Pulmonary artery endothelial cell (primary cell): ENCODE measurements at places on chromosomes 12 and 14. TPM values are rescaled to one million over a fixed set of nuclear protein-coding genes. Genes with fewer than 3 reads are reported as not detected.
A peak's percentile ranks its signal among the peaks of the same experiment; 100 is the strongest.

TXNDC16 gene
- 3.2 and 3.4 TPM in 2 replicates for total RNA-seq

DNA sequence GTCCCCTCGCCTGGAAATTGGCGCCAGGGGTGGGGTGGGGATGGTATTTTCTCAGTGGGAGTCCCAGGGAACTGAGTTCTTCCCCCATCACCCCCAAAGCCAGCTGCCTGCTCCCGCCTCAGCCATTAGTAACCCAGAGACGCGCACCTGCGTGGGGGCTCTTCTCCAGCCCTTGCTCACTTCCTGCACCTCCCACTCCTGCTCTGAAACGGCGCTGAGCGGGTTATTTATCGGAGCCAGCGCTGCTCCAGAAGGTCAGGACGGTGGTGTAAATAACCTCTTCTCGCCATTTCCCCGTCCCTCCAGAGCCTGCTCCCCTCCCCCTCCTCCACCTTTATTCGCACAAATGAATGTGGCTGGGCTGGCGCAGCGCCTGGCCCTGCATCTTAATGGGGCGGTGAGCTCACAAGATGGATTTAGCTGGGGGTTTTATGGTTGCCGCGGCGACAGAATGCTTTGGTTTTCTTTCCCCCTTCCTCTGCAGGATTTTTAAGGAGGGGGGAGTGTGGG, 12.2 kb downstream of the GPR84 start:
- no peak for DNase-seq

COCH gene
- 0.18 and 0.66 TPM in 2 replicates for total RNA-seq

DNA sequence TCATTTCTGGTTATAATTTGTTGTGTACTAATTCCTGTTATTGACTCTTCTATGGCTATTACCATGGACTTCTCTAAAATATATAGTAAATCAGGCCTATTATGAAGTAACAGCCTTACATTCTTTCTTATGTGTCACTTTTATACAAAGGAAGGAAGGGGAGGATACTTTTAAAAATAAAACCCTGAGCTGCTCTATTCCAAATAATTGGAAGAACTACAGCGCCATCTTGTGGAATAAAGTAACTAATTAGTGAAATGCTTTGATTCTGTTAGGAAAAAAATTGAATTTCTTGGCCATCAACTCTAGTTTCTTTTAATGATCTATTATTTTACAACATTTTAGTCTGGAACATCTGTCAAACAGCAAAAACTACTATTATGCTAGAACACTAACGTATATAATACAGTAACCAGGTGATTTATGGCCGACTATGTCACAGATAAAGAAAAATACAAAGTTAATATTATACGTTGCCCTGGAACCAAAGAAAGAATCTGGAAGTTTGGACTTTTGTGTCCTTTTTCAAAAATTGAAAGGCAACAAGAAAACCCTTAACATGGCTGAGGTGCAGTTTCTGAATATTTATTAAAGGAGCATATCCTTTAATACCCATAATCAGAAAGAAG, 55.0 kb upstream of the NELL2 start:
- DNase-seq: peak; percentile 24

- DNase-seq: no peak
These were observed 43.9 kb downstream of the TTC9 start for GRCh38 chr14:70685474-70686197.

DNA sequence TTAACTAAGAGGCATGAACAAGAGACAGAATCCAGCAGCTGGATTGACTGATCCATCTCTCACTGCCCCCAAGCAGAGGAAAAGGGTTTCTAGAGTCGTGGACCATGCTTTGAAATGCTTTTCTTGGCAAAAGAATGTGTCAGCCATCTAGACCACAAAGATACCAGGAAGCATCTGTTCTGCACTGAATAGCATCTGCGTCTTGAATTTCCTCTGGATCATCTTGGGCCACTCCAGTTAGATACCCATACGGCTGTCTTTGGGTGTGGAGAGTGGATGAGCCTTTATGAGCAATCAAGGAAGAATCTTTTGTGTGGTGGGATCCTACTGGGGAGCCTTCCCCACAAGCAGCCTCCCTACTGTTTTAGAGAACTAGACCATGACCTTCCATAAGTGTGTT, 16.0 kb upstream of the RFX4 start:
- DNase-seq: no peak

GRCh38 chr12:119259484-119259883, 75.0 kb upstream of the CCDC60 start:
- DNase-seq: no peak

- no peak for DNase-seq
These were observed 63.9 kb upstream of the MAP1LC3B2 start for GRCh38 chr12:116495260-116495659.

GRCh38 chr14:91061056-91061887, 831 bp upstream of the RPS6KA5 start:
- no peak for DNase-seq

DNA sequence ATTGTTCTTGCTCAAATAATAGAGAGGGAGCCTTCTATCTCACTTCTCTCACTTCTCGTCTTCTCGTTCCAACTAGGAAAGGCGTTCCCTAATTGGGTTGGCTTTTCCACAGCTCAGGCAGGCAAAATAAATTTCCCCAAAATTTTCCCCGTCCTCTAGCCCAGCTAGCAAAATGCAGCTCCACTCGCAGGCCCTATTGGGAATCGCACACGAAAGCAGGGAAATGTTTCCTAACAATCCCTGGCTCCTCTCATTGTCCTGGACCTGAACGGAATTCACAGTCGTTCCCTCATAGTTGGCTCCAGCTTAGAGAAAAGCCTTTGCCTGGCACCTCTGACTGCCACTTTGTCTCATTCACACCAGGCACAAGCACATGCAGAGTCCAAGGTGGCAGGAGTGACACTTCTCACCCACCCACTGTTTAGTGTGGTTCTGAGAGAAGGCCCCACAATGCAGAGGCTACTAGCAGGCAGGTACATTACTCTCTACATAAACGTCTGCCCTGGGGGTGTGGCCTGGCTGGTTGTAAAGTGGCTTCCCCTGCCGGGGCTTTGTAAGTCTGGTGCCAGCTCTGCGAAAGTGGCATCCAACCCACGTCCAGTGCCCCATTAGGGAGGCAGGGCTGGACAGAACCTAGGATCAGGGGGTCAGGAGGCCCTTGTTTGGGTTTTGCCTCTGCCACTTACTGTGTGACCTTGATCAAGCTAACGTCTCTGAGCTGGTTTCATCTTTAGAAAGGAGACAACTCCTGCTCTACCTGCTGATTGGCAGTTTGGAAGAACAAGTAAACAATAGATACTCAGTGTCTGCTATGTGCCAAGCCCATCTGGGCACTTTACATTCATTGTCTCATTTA, 4.2 kb downstream of the SERPINA10 start:
- no peak for DNase-seq

PROX2 gene
- total RNA-seq: not detected in 2 replicates

E2F7 gene
- 10.2 and 12.7 TPM in 2 replicates for total RNA-seq

TMED8 gene
- total RNA-seq: 13.3 and 18.8 TPM in 2 replicates

- no peak for DNase-seq
These were observed 407.0 kb upstream of the MGAT4C start for GRCh38 chr12:86663173-86663572.

DHRS2 gene
- 0.07 and 0.21 TPM in 2 replicates for total RNA-seq

CLEC4D gene
- total RNA-seq: not detected in 2 replicates

GRCh38 chr12:92928421-92928961, 604 bp downstream of the EEA1 start:
- DNase-seq: no peak

DNA sequence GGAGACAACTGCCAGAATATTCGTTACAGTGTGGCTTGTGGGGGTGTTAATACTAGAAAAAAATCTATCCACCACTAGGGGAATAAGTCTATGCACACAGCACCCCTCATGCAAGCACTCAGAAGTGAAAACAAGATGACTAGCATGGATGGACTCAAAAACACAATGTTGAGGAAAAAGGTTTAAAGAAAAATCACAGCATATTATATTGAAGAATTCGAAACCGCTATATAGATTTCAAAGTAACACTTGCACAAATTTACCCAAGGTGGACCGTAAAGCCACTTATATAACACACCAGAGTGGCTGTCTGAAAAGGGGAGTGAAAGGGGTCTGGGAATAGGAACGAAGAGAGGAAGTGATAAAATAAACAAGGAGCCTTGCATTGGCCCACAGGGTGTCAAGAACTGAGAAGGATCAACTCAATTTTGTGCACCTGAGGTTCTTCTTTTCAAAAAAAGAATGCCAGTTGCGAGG, 544 bp downstream of the ABCD4 start:
- DNase-seq: no peak

- no peak for DNase-seq
These were observed 22.2 kb downstream of the GRIN2B start for GRCh38 chr12:13959131-13959723.

EIF2S3B gene
- 1.4 and 2.6 TPM in 2 replicates for total RNA-seq

SSPN gene
- total RNA-seq: 1.1 and 2.0 TPM in 2 replicates

CDKN1B gene
- total RNA-seq: 49.5 and 56.7 TPM in 2 replicates

NUAK1 gene
- 32.6 and 68.6 TPM in 2 replicates for total RNA-seq

DNA sequence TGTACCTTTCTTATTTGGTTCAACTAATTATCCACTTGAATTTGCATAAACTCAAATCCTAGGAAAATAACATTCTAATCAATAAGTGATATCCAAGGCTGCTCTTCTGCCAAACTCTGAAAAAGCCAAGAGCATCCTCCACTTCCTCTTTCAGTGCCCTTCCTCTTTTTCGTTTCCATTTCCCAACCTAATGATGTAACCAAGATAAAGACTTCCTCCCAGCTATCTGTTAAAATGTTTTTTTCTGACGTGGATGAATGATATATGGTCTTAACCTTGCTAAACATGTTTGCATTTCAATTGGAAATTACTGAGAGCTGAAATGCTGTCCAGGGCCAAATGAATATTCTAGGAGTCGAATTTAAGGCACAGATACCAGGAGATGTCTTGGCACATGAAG, 459.5 kb upstream of the PDE3A start:
- no peak for DNase-seq

GRCh38 chr14:32319368-32320049, 9.6 kb upstream of the AKAP6 start:
- no peak for DNase-seq

GRCh38 chr12:91094032-91094662, 17.1 kb downstream of the LUM start:
- no peak for DNase-seq

GRCh38 chr12:46486588-46486987, 114.0 kb upstream of the SLC38A2 start:
- DNase-seq: no peak

DNA sequence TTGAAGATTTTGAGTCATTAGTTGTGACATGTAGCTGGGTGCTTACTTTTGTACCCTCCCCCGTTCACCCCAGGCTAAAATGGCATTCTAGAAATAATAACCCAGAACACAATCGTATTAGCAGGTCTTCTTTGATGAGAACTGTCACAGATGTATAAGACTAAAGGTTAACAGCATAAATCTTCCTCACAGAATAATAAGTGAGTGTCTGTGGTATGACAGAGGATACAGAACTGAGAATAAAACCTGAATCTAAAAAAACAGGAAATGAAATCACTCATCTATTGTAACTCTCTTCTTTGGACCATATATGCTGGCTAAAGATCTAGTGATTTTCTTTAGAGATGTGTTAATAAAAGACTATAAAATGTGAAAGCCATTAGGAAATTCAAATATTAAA, 746.6 kb downstream of the LRFN5 start:
- no peak for DNase-seq

BIN2 gene
- not detected in 2 replicates for total RNA-seq

DNA sequence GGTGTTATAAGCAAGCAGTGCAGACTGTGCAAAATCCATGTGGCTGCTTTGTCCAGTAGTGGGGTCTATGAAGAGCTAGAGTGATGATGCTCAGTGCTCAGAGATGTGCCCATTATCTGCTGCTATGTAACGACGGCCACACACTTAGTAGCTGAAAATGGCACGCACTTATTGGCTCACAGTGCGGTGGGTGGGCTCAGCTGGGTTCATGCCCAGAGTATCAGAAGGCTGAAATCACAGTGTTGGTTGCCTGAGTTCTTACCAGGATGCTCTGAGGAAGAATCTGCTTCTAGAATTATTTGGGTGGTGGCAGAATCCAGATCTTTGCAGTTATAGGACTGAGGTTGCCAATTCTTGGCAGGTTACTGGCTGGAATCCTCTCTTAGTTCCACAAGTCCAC, 124.7 kb downstream of the SLC15A4 start:
- no peak for DNase-seq

- no peak for DNase-seq
These were observed 15.6 kb downstream of the FAM186A start for GRCh38 chr12:50380761-50381325.
